ENCODE measurements at places on chromosomes 1 and 21.

- DNase-seq = no peak
These were observed 3.5 kb downstream of the TGFB2 start for GRCh38 chr1:218348628-218349071.

DNA sequence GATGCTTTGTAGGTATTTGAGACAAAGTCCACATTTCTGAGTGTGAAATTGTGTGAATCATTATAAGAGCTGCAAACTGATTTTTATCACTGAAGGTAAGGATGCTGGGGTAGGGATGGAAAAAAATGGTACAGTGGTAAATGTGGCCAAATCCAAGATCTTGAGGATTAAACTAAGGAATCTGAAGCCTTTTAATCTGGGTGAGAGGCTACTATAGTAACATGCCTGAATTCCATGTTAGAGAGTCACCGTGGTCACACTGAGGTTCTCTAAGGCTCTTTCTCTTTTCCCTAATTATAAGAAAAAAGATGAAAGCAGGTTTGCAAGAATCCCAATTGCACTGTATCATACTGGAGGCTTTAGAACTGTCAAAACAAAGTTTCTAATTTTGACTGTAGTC, 17.6 kb downstream of the PTGER3 start:
- DNase-seq = no peak

DNA sequence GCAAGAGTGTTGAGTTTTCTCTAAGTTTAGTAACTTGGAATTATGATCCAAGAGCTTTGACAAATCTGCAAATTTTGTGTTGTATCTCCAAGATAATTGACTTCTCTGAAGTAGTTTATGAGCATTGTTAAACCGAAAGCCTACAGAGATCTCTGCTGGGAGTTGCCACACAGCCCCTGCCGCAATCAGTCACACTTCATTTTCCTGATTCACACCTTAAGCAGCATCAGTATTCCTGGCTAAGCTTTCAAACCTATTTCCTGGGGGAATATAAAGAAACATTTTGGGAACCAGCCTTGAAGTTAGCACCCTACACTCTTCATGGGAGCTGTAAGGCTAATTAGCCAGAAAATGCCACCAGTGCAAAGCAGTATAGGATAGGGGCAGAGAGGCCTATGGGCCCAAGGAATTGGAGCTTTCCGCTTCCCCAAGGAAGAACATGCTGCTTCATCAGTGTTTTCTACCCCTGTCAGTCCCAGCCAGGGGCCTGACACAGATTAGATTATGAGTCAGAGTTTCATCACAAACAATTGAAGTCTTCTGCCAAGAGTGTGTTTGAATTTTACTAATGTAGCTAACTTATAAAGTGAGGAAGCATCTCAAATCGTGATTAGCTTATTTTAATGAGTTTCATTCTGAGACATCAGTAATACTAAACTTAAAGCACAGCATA, 23.2 kb upstream of the CACYBP start:
- no peak for DNase-seq

DNA sequence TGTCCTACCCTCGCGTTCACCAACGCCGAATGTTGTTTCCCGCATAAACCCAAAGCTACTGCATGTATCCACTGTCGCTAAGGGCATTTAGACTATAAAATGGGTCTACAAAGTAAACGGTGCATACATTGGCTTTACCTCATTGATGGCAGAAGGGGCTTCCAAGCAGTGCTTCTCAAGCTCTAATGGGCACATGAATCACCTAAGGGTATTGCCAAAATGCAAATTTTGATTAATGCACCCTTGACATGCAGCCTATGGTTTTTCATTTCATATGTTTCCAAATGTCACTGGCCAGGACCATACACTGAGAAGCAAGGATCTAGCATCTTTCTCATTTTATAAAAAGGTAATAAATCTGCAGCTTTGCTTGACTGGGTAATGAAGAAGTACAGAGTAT, 2.7 kb downstream of the OR6F1 start:
- DNase-seq = no peak

- DNase-seq = no peak
These were observed 387.8 kb downstream of the KCNH1 start for GRCh38 chr1:210746024-210746731.

- no peak for DNase-seq
These were observed 25.5 kb downstream of the IFNGR2 start for GRCh38 chr21:33428669-33429068.

DNA sequence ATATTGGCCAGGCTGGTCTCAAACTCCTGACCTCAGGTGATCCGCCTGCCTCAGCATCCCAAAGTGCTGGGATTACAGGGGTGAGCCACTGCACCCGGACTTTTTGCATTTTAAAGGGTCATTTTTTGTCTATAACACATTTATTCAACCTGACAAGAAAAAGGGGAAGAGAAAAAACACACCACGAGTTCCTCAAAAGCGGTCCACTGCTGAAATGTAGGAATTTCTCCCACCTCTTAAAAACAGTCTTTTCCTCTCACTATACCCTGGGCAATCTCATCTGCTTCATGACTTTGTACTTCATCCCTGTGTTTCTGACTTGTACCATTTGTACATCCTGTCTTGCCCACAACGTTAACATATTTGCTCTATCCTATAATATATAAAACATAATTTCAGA, 413.3 kb upstream of the PTBP2 start:
- no peak for DNase-seq

DNA sequence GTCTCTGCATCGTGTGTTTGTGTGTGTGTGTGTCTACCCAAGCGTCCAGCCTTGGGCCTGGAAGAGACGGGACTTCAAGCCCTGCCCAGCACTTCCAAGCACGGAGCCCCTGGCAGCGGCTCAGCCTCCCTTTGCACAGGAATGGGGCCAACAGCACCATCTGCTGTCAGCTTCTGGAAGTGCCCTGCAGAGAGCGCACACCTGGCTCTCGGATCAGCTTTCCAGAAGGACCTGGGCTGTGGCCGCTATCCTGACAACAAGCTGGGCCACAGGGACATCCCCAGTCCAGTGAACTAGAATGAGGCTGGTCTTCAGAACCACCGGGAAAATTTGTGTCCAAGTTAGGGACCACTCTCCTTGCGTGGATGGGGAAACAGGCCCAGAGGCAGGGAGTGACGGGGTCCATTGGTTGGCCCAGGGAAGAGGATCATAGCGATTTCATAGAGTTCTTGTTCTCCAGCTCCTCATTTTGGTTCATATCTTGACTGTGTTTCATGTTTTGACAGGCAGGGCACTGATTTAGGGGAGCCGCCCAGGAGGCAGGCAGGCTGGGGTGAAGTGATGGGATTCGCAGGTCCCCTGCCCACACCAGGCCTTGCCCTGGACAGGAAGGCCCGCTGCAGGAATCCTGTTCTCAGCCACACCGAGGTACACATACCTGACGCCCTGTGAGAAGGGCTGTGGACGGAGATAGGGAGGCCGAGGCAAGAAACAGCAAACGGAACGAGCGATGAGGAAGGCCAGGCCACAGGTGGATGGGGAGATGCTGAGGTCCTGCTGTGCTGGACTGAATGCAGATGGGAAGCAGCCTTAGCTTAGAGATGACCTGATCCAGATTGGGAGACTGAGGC, 38.4 kb downstream of the TAS1R2 start:
- DNase-seq = peak; percentile 53

DNA sequence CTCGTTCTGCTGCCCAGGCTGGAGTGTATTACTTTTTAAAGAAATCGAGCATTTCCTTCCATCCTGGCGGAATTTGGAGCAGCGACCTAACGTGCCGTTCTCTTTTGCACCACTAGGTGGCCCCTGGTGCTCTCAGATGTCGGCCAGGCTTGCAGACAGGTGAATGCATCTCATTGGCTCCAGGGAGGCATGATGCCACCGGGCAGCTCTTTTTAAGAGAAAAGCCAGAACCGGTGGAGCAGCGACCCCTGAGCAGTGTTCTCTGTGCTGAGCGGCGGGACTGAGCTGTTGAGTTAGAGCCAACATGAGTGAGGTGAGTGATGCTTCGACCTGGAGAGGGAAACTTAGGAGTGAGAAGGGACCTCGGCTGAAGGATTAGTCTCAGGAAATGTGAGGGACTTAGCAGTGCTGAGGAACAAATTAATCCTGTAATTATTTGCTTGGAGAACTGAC, at the start of gene PCP4:
Gene PCP4 (plus strand): TSS at position 241 of the 453 bp plus-strand sequence. CDS start 64 bp downstream, at position 305.
- no peak for DNase-seq

DNA sequence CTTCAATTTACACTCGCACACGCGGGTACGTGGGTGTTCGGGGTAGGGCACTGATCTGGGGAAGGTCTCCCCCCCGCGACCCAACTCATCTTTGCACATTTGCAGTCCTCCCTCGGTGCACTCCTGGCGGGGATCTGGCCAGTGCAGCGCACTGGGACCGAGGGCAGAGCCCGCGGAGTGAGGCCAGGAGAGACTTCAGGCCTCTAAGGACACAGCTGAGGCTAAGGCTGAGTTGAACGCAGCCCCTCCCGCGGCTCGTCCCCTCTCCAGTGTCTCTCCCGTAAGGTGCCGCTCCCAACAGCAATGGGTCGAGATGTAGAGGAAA, 936 bp upstream of the NCAM2 start:
- no peak for DNase-seq

DNA sequence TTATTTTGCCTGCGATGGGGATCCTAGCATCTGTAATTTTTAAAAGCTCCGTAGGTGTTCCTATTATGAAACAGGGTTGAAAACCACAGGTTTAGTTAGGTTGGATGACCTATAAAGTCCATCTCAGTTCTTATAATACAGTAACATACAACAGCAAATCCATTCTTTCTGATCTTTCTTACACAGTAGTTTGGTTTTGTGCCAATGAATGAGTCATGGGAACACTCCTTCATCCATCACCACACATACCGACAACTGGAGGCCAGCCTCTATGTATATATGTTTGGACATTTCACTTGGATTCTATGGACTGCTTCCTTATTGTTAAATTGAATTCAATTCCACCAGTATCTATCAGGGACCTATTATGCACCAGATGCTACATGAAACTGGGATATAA, 118.4 kb upstream of the L1TD1 start:
- no peak for DNase-seq

All from activated gamma-delta T cell treated with Interleukin-2 at 50 U/mL for 16 hours (primary cell).